NB4 (cell line): ENCODE measurements at places on chromosomes 6 and 20.

DNA sequence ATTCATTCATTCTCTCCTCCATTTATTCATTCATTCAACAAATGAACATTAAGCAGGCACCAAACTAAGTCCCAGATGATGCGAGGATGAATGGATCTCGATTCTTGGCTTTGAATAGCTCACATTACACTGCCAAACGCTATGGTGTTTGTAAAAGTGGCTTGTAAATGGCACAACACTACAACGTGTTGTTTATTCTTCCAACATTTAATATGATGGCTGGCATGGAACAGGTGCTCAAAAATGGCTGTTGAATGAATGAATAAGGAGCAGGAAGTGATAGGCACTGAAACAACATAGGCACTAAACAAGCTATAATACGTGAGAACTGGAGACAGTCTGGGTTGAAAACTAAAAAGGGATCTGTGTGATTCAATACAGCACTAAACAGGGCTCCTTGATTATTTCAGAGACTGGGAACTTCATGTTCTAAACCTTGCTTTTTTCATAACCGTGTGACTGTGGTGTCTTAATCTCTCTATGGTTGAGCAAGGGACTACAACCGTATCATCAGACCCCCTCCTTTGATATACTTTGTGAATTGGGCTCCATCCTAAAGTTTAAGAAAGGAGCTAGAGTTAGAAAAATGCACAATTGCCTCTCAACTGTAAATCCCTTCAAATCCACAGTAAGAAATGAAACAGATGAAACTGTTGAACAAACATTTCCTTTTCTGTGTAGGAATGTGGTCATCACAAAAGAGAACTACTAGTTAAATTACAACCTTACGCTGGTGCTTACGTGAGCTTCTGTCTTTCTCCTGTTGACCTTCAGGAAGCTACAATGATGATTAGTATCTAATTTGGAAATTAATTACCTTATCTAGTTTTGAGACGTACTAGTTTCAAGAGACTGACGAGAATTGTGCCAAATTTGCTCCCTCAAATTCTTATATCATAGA is 16.9 kb upstream of the SLC16A10 start:
- DNase-seq = no peak

DNA sequence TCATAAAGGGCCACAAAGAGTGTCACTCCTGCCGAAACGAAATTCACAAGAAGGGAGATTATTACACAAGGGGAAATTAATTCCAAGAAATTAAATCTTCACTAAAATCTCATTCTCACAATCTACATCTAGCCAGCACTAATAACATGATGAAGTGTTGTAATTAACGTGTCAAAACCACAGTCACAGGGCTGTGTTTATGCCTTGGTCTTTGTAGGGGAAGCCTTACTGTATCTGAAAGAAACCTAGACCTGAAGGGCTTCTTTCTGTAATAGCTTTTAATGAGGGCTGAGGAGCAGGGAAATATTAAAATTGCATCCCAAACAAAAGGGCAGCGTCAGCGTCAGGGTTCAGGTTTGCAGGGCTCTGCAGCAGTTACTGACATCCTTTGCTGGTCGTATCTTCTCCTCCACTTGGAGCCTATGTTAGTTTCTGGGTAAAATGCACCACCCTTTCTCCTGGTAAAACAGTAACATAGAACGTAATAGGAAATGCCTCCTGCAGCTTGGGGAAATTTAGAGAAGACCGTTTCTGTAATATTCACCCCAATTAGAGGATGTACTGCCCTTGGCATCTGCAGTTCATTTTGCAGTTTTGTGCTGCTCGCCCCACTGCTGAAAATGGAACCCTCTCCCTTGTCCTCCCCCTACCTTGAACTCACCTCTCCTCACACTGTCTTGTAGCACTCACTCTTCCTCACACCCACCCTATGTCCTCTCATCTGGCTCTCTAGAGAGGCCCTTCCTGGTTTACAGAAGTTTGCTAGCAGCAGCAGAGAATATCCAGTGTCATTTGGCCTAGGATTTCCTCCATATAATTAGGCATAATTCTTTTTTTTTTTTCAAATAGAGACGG is 109.0 kb upstream of the TRAF3IP2 start:
- DNase-seq = no peak

GRCh38 chr20:45087814-45088213 is 13.1 kb downstream of the KCNS1 start:
- no peak for DNase-seq

DNA sequence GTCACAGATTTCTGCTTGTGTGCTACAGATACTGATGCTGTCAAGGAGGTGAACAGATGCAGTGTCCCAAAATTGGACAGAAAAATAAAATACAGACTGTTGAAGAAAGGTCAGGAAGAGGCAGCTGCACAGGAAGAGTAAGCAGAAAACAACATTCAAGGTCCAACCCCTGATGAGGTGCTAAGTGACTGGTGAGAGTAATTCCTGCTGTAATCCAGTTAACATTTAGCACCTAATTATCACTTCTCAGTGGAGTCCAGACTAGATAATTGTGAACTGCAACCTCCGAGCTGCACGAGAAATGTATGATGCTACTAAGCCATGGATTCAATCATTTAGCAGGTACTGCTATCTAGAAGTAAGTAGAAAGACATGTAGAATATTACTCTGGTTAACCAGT is 36.3 kb upstream of the NRSN1 start:
- no peak for DNase-seq

GRCh38 chr6:118188561-118188960 is 281.5 kb downstream of the SLC35F1 start:
- DNase-seq = no peak

GRCh38 chr6:97702248-97702647 is 419.2 kb upstream of the MMS22L start:
- DNase-seq = no peak

DNA sequence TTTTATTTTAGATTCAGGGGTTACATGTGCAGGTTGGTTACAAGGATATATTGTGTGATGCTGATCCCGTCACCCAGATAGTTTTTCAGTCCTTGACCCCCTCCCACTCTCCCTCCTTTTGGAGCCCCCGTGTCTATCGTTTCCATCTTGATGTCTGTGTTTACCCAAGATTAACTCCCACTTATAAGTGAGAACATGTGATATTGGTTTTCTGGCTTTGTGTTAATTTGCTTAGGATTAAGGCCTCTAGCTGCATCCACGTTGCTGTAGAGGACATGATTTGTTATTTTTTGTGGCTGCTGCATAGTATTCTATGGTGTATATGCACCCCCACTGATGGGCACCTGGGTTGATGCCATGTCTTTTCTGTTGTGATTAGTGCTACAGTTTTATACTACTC is 178.6 kb downstream of the PLCB1 start:
- no peak for DNase-seq

- DNase-seq = peak; percentile 24
Observed at GRCh38 chr6:15620611-15621010, 42.2 kb downstream of the DTNBP1 start.

GRCh38 chr6:140002396-140003022 is 628.1 kb upstream of the CITED2 start:
- DNase-seq = no peak

DNA sequence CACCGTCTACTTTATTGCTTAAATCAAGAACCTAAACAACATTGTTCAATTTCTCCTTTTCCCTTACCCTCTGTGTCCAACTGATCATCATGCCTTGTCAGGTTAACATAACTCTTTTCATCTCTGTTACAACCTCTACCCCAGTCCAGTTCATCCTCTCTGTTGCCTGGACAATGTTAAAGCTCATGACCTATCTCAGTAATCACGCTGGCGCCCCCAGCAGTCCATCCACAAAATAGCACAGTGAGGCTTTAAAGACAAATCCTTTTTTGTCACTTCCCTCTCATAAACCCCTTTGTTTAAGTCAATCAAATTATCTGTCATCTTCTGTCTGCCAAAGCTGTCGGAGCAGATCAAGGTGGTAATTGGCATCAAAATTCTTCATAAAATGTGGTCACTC is 140.1 kb downstream of the QKI start:
- peak; percentile 72 for DNase-seq
